ENCODE measurements at places on chromosomes 7 and 10.

DNA sequence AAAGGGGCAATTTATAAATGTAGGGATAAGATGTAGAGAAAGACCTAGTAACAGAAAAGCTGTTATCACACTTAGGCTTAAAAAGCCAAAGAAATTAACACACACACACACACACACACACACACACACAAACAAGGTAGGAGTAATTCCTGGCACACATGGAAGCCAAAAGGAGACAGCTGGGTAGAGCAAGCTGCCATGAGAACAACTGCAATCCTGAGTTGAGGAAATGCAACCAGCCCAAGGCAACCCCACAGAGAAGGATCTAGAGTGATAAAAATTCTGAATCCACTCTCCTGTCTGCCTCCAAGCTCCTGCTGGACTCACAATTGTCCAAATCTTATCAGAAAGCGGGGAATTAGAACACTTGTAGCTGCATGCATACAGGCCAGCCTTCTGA, 229.1 kb upstream of the DGKB start:
- no peak for DNase-seq

- DNase-seq, result peak; percentile 59
These were observed 1.1 kb downstream of the FKBP9 start for GRCh38 chr7:32958046-32959025.

- peak; percentile 45 for DNase-seq
These were observed 786 bp downstream of the TAF3 start for GRCh38 chr10:7819121-7819460.

DNA sequence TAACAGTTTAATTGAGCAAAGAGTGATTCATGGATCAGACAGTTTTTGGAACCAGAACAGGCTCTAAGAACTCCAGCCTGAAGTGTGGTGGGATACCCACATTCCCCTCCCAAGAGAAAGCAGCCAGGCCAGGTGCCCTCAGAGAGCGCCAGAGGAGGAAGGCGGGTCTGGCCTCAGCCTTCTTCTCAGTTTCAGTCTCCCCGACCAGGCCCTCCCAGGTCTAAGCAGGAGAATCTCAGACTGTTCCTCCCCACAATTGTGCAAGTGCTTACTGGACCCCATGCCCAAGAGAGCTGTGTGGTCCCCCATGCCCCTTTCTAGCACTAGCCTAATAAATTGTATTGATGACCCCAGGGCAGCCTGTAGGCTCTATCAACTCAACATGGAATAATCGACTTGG, 25.6 kb downstream of the PPIF start:
- DNase-seq, result no peak

DNA sequence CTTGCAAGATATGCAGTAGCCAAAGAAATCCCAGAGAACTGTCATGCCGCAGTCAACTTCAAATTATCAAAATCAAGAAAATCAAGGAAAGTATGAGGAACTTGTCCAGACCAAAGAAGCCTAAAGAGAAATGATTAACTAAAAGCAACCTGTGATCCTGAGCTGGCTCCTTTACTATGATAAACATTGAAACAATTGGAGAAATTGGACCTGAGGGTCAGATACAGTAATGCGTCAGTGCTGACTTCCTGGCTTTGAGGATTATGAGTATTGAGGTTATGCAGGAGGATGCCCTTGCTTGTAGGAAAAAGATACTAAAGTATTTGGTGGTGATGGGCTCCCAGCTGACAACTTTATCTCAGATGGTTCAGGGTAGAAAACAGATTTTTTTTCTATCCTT, 324.7 kb upstream of the AKR1E2 start:
- peak; percentile 32 for DNase-seq

DNA sequence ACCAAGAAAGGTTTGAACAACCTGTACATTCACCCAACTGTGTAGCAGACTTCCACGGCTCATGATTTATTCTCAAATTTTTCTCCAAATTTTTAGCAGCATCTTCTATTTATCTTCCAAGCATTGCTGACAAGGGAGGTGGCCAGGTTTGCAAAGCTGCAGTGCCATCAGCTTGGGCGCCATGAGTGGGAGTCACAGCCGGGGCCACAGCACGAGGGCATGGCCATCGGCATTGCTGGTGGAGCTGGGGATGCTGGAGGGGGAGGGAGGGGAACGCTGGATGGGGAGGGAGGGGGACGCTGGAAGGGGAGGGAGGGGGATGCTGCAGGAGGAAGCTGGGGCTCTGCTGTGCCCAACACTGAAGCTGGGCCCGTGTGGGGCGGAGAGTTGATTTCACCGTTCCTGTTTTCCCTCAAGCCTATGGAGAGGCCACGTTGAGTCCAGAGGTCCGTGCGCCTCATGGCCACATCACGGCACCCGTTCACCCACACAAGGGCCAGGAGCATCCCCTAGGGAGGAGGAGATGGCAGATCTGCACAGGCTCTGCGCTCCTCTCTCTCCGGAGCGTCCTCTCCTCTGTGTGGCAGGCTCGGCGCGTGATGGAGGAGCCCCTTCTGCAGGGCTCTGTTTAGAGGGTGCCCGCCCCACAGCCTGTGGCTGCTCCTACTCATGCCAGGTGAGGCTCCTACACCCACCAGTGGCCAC, 520.2 kb downstream of the DNAJB6 start:
- no peak for DNase-seq

DNA sequence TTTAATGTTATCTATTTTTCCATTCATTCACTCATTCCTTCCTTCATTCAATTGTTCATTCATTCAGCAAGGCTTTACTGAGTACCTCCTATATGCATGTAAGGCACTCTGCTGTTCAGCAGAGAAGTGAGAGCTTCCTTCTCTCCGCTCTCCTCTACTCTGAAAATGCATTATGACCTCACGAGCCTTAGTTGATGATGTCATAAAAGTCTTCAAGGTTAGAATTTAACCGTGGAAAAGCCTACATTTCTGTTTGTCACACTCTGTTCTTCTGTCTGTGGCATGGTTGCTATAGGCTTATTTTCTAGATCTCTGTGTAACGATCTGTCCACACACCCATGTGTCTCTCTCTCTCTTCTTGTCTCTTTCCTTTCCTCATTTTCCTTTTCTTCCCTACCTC, 17.1 kb downstream of the ODAD2 start:
- DNase-seq, result no peak

GRCh38 chr10:99443500-99443899, 13.1 kb upstream of the GOT1 start:
- no peak for DNase-seq

DNA sequence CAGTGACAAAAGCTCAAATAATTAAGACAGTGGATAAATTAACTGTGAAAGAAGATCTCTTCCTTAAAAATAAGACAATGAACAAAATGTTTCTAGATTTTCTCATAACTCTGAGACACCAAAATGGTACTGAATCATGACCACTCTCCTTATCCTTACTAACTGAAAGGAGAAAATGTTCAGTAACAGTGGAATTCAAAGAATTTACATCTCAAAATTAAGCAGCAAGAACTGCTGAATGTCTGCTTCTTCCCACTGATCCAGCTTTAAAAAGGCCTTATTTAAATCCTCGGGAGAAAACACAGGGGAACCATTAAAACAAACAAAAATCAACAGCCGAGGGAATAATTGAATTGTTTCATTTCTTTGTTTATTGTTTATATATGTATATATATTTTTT, 27.3 kb upstream of the PLXDC2 start:
- DNase-seq, result peak; percentile 4

DNA sequence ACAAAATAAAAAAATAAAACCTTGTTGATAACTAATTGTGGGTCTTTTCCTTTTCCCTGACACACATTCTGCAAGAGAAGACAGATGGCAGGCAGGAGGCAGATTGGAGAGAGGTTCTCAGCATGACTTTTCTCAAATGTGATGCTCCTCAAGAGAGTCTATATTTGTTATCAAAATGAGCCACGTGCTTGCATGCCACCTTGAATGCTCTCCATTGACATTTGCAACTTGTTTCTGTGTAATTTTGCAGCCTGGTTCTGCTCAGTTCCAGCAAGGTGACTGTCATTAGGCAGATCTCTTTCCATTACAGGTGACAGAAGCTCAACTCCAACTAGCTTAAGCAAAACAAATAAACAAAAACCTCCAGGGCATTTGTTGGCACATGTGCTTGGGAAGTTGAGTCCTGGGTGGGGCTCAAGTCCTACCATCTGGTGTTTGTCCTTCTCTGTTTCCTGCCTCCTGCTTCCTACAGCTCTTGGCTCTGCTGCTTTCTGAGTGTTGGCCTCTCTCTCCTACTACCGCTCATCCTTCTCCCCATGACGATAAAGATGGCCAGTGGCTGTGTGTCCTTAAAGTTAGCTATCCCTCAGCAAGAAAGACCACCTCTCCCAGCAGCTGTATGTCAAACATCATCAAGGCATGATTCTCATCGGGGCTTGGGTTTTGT, 56.7 kb downstream of the GRK5 start:
- DNase-seq, result no peak

DNA sequence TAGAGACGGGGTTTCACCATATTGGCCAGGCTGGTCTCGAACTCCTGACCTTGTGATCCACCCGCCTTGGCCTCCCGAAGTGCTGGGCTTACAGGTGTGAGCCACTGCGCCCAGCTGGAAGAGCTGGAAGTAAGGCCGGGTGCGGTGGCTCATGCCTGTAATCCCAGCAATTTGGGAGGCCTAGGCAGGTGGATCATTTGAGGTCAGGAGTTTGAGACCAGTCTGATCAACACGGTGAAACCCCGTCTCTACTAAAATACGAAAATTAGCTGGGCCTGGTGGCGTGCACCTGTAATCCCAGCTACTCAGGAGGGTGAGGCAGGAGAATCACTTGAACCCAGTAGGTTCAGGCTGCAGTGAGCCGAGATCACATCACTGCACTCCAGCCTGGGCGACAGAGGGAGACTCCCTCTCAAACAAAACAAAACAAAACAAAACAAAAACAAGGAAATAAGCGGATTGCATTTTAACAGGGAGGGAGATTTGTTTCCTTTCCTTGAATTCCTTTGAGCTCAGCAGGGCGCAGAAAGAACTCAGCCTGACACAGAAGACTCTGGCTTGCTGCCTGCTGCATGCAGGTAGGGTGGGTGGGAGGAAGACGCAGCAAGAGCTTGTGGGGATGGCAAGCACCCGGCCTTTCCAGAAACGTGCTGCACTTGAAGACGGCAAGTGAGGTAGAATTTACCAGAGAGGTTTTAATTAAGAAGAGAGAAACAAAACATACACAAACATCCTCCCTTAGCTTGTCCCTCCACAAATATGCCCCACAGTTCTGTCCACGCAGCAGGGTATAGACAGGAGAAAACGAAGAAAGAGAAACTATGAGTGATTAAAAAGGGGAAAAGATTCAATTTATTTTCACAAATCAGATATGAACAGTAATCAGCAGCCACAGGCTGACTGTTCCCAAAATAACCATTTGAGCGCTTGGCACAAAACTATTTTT, 148.0 kb downstream of the RNF216 start:
- DNase-seq, result no peak

DNA sequence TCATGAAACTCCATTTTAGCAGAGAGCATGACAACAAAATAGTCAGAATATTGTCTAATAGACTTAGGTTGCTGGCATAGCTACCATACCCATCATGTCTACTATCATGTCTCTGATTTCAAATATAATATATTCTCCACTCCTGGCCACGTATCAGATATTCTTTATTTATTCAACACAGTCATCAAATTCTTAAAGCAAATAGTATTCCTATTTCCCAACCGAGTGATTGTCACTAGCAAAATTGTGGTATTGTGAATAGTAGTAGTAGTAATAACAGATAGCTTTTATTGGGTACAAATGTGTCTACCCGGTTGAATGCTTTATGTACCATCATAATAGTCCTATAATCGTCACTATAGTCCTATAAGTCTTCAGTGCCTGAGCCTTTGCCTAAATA, 918.6 kb downstream of the KCNMA1 start:
- no peak for DNase-seq

DNA sequence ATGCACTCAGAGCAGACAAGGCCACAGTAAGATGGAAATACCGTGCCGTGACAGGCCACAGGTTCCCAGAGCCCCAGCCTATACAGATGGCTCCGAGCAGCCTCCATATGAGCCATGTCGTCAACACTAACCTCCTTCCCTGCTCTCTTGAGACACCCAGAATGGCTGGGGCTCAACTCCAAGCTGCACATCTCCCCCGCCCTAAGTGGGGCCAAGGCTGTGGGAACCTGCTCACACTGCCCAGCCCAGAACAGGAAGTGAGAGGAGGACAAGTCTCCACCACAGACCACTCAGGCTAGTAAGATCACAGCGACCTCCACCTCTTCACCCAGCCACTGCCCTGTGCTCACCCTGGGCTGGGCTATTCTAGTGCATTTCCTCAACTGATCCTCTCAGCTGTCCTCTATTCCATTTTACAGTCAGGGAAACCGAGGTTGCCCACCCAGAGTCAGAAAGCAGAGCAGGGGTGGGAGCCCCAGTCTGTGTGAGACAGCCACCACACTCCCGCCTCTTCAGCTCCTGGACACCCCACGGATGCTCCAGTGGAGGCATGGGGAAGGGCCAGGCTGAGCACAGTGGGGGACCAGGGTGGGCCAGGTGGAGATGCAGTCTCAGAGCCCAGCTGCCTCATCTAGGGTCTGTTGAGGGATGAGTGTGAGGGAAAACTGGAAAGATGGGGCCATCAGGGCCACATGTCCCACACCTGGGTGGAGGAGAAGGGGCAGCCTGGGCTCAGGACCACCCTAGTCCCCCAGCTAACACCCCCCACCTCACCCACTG, 11.6 kb downstream of the GRID1 start:
- DNase-seq, result no peak

- DNase-seq, result no peak
These were observed 233.1 kb upstream of the KLF6 start for GRCh38 chr10:4018054-4018511.

DNA sequence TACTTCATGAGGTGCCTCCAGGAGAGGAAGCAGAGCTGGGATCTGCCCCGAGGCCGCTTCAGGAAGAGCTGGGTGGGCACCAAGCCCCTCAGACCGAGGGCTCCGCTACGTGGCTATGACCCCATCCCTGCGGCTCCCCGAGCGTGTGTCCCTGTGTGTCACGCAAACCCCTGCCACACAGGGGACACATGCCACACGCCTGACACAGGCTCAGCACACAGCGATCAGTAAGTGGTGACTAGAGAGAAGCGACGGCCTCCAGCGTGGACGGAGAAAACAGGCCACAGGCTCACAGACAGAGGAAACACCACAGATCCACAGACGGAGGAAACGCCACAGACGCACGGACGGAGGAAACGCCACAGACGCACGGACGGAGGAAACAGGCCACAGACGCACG, 18.5 kb downstream of the DIP2C start:
- DNase-seq, result no peak

DNA sequence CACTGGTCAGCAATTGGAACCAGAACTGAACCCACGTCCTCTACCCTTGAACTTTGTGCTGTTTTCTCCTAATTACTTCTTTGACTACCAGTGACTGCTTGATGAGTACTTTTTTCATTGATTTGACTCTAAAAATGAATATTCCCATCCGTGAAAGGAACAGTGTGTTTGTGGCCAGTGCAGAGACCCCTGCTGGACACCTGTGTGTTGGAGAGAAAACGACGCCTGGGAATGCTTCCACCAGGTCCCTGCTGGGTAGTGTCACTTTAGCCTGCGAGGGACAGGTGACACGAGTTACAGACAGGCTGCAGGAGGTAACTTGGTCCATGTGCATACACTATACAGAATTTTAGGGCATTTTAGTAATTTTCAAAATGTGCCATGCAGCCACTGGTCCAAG, 6.8 kb upstream of the GJD4 start:
- no peak for DNase-seq
